Activated T-helper 2 cell treated with anti-CD3 and anti-CD28 coated beads, Interferon-gamma antibody, Interleukin-2, Interleukin-4, amounts not matched to agents 10 μg/mL and 5 μg/mL and 100 μg/mL, durations not matched to agents 14 hours and 24 hours and 36 hours (primary cell): ENCODE measurements at places on chromosomes 16 and 17.

DNA sequence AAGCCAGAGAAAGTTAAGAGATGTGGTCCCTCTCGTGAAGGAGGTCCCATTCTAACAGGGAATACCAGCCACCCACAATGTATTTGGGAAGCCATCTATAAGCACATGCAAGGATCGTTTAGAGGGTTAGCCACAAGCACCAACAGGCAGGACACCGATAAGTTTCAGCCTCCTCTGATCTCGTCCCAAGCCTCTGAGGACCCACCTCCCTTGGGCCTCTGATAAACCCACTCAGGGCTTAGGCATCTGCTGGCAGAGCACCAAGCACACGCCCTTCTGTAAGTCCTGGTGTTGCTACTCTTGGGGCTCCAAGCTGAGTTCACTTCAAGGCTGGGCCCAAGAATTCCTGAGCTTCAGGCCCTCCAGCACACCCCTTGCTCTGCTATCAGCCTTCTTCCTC is 5.4 kb upstream of the PNPO start:
- no peak overlapping the region for H3K27ac ChIP-seq
- DNase-seq = no peak
- H3K4me3 ChIP-seq = no peak overlapping the region
- H3K4me1 ChIP-seq = peaks cover 8% of the 10 kb centered on the region

GRCh38 chr16:27726621-27727261 is 176.8 kb downstream of the KATNIP start:
- no peak for DNase-seq
- H3K27ac ChIP-seq = no peak overlapping the region
- no peaks in the 10 kb centered on the region for H3K36me3 ChIP-seq
- H3K27me3 ChIP-seq = no peaks in the 10 kb centered on the region
- no peak overlapping the region for H3K4me3 ChIP-seq

DNA sequence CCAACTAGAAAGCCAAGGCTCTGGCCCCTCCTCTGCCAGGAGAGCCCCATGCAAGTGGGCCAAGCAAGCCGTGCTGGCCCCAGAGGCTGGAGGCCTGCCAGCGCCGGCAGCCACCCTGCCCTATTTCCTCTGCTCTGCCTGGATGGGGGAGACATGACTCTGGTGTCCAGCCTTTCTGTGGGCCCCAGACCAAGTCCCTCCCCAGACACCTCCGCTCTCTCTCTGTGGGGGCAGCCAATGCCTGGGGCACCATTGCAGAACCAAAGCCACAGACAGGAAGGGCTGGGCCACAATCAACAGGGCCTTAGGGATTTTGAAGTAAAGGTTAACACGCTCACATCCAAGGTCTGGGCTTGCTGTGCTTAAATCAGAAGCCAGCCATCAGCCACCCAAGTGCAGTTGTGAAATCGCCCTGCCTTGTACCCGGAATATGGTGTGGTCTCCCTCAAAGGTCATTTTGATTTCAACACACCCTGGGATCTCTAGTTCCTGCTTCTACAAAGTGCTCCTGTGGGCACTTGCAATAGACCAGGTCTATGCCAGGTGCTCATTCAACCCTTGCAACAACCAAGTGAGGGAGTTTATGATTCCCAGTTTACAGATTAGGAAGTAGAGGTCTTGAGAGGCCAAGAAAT is 63.5 kb upstream of the TEX2 start:
- no peak overlapping the region for H3K27ac ChIP-seq
- no peak for DNase-seq
- no peaks in the 10 kb centered on the region for H3K36me3 ChIP-seq
- no peaks in the 10 kb centered on the region for H3K27me3 ChIP-seq
- H3K4me3 ChIP-seq = no peak overlapping the region

DNA sequence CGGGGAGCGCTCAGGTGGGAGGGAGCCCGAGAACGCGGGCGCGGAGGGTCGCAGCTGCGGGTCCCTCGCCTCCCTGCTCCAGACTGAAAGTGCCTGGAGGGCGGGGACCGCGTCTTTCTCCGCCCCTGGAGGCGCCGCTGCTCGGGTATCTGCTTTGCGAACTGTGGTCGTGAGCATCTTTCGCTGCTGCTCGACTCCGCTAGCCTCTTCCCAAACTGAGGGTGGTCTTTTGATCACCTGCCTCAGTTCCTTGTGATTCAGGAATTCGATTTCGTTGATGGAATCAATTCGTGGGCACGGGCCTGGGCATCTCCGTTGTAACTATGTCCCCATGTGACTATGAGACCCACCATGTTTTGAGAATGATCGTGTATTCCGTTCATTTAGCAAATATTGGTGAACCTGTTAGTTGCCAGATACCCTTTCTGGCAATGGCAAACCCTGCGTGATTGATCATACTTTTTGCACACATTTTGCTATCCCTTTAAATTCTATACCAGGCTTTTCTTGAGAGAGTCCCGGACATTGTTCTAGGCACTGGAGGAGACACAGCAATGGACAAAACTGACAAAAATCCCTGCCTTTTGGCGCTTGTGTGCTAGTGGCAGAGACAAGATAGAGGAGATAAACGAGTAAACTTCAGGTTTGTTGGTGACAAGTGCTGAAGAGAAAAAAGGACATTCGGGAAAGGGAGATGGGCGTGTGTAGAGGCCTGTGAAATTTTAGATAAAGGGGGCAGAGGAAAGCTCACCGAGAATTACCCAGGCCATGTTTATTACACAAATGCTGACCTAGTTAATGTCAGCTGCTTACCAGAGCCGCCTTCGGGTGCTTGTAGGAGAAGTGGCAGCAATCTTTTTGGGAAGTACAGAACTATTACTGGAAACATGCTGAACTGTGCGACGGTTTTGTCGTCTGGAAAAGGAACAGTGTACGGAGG is 948 bp downstream of the UTP18 start:
- H3K36me3 ChIP-seq = peaks cover 60% of the 10 kb centered on the region
- H3K4me1 ChIP-seq = peaks cover 47% of the 10 kb centered on the region
- DNase-seq = no peak
- H3K27ac ChIP-seq = peak overlapping the region; percentile 46
